Ecto neural progenitor cell (in vitro differentiated cells): ENCODE measurements at places on chromosomes 11 and 22.

- no peak for DNase-seq
These were observed 7.0 kb downstream of the DIXDC1 start for GRCh38 chr11:111944139-111944538.

GRCh38 chr11:102293873-102294601 lies 23.2 kb upstream of the BIRC3 start:
- no peak for DNase-seq

DNA sequence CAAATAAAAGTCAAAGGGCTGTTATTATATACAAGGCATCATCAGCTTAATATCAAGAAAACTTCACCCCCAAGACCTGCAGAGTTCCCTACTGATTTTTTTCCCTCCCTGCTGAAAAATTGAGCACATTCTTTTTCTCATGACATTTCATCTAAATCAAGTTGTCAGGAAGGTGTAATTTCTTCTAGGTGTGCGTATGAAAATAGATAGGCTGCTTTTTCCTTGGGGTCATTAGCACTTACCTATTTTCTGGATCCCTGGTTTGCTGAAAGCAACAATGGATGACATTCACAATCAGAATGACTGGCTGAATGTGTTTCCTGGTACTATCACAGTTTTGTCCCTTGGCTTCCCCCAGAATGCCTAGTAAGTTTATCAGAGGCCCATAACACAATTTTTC lies 225.0 kb upstream of the KIRREL3 start:
- no peak for DNase-seq

DNA sequence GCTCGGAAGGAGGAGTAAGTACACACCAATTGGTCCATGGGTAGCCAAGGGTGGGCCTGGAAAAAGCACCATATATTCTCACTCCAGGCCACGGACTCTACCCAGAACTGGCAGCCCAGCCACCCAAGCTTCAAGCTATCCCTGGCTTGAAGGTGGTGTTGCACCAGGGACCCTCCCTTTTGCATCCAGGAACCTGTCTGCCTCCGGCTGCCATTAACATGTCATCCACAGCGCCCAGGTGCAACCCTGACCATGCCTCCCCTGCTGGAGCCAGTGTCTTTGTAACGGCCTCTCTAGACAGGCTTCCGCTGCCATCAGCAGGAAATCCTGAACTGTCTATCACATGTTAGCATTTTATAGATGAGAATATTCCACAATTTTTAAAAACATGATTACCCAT lies 2158.5 kb upstream of the RAG2 start:
- DNase-seq: no peak

DNA sequence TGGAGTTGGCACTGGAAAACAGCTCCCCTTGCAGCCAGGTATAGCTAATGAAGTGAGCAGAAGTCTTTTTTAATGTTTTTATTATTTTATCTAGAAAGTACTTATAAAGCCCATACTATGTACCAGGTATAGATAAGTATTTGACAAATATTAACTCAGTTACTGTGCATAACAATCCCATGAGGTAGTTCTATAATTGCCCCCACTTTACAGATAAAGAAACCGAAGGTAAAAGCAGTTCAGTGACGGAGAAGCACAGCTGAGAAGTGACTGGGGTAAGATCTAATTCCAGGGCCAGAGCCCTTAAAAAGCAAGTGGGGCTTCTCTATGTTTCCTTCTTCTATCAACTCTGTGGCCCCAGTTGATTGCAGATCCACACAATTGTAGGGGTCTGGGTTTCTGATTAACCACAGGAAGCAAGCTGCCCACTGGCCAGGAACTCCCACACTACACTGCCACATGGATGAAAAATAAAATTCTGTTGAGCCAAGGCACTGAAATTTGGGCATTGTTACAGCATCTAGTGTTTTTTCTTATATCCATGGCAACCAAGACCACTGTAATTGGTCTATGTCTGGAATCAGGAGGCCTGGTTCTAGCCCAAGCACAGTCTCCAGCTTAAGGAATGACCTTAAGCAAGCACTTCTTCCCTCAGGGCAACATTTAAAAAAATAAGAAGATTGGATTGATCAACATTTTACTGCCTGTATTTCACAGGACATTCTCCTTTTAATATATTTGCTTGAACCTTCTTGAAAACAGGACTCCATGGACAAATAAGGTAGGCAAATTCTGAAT lies 55.3 kb upstream of the TEAD1 start:
- DNase-seq: no peak

DNA sequence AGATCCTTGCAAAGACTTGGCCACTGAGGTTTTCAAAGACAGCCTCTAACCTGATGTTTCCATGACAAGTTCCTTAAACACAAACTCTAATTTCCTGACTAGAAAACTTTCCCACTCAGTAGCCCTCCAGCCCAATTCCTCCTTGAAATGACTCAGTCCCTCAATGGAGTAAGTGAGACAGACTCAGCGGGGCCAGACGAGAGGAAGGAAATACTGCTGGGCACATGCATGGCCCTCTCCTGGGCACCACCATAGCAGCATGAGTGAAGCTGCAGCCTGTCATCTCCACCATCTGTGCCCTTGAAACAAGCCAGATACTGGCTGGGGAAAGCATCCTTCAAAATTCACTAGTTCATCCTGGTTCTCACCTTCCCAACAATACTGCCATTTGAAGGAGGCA lies 76.2 kb upstream of the GDPD4 start:
- DNase-seq: no peak

DNA sequence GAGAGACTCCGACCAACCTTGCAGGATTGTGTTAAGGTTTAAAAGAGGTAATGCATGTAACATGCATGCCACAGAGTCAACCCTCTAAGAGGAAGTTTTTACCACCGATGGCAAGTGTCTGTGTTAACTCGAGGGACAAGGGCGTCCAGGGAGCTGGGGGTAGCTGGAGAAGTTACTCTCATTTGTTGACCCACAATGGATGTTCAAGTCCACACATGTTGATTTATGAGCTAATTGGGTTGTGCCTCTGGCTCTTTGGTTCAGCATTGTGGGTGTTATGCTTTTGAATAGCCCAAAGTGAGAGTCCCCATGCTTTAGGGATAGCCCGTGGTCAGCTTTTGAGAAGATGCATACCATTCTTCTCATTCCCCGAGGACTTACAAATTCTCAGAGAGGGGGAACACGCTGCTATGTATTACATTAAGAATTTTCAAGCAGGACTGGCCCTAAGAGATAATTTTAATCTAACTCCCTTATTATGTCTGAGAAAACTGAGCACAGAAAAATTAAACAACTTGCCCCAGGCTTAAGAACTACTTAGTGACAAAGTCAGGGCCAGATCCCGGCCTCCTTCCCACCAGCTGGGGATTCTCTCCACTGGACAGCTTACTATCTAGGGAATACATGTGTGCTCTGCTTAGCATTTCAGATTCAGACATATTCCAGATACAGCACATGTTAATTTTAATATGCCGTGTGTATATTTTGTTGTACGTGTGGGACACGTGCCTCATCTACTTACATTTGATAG lies 5.2 kb upstream of the PLET1 start:
- no peak for DNase-seq

GRCh38 chr11:102596578-102596977 lies 28.6 kb downstream of the MMP20 start:
- no peak for DNase-seq

DNA sequence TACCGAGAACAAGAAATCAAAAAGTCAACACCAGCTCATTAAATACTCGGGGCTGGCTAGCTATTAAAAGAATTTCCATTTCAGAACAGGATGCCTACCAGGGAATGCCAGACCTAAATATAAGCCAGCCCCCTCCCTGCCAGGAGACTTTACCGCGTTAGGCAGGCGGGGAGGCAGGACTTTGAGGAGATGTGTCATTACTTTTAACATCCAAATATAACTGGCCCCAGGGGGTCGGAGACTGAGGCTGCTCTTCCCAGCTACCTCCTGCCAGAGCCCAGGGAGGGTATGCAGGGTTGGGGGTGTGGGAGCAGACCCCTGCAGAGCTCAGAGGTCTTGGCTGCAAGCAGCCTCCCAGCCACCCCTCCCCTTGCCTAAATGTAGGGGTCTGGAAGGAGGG lies 183.5 kb downstream of the DSCAML1 start:
- no peak for DNase-seq

- DNase-seq: peak; percentile 46
These were observed 85.9 kb downstream of the WNT7B start for GRCh38 chr22:45891021-45891421.

- DNase-seq: no peak
These were observed 39.6 kb downstream of the ARRB1 start for GRCh38 chr11:75311858-75312288.

DNA sequence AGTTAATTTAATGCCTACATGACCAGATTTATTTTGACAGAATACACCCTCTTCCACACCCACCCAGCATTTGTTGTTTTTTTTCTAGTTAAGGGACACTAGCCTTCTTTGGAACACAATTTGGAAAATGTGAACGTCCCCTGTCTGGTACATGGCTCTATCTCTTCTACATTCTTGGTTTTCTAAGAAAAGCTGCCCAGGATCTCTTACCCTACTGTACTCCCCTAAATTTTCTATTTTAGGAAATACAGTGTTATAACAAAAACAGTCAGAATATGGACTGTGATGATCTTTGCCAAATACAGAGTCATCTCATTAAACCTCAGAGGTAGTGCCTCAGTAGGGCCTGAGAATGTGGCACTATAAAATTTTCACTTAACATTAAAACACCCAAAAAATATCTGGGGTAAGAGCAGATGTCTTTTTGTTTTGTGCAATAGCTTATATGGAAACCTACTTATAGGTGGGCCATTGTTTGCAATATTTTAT lies 93.1 kb upstream of the SPON1 start:
- DNase-seq: no peak

GRCh38 chr11:45182902-45183301 lies 36.5 kb downstream of the PRDM11 start:
- DNase-seq: no peak
